Bronchus fibroblast of lung (primary cell): ENCODE measurements at places on chromosomes 7 and 10. TPM values are rescaled to one million over a fixed set of nuclear protein-coding genes. Genes with fewer than 3 reads are reported as not detected.

Gene GPR26
- total RNA-seq: not detected in 2 replicates

Gene ASIC3
- total RNA-seq: under 0.01 and 0.17 TPM in 2 replicates

Gene AGAP3
- total RNA-seq: 29.9 and 33.4 TPM in 2 replicates

Gene UTF1
- total RNA-seq: not detected in 2 replicates

Gene ITPRID1
- not detected in 2 replicates for total RNA-seq
